Stimulated activated CD8-positive, alpha-beta memory T cell treated with anti-CD3 and anti-CD28 coated beads, Interleukin-4, amount 100 ng/mL, for 4 hours (primary cell): ENCODE measurements at places on chromosomes 2 and 18.
A peak's percentile ranks its signal among the peaks of the same experiment; 100 is the strongest.

- DNase-seq: no peak
Observed at GRCh38 chr2:161115205-161115604, 45.0 kb upstream of the TANK start.

- no peak for DNase-seq
Observed at GRCh38 chr2:12321886-12322285, 394.9 kb upstream of the TRIB2 start.

- DNase-seq: no peak
Observed at GRCh38 chr2:132677661-132678060, 7.7 kb upstream of the LYPD1 start.

DNA sequence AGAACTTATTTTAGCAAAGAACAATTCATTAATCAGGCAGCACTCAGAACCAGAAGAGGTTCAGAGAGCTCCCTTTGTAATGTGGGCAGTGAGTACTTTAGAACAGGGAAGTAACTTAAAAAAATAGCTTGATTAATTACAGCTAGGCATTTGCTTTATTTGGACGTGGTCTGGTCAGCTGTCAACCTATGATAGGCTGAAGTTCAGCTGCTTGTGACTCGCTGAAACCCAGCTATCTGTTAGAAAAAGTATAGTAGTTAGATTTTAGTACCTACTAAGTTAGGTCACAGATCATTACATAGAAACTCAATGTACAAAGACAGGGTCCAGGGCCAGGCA, 40.0 kb downstream of the PKDCC start:
- no peak for DNase-seq

GRCh38 chr2:202378001-202378400, 1.9 kb downstream of the BMPR2 start:
- no peak for DNase-seq

DNA sequence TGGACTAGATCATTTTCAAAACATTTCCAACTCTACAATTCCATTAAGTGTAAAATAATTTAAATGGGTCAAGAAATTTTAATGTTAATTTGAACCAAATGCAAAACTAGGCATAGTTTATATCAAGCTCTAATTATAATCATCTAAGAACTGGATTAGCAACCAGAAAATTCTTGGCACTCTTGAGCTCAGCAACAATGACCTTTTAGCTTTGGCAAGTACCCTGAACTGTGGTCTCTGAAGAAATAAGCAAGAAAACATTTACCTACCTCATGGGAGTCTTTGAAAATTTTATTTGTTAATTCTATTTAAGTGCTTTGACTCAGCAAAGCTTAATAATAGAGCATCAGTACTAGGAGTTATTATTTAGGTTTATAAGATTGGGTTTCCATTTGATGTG, 313.2 kb downstream of the SATB2 start:
- DNase-seq: no peak

DNA sequence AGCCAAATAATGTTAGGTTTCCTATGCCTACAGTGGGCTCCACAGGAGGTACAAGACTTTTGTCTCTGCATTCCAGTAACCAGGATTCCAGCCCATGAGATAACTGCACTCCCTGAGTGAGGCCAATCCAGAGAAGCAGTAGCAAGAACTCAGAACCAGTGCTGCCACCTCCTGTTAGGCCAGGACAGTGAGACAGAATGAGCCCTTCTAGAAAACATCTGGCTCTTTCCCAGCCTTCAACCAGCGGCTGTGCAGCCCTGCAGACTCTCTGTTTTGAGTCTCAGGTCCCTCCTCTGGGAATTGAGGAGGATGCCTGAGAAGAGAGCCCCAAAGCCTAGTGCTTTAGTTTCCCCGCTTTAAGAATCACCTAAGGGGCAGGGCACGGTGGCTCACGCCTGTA, 44.2 kb downstream of the ARID5A start:
- DNase-seq: no peak

- DNase-seq: no peak
Observed at GRCh38 chr18:79548986-79549637, 130.5 kb upstream of the CTDP1 start.

- no peak for DNase-seq
Observed at GRCh38 chr2:30871980-30872789, 64.9 kb upstream of the CAPN13 start.

GRCh38 chr2:168849610-168850009, 40.6 kb downstream of the SPC25 start:
- no peak for DNase-seq

GRCh38 chr2:143177096-143177786, 48.0 kb downstream of the ARHGAP15 start:
- DNase-seq: no peak

GRCh38 chr2:206083602-206084438, 2.2 kb downstream of the INO80D start:
- DNase-seq: no peak

GRCh38 chr2:158021226-158021625, 80.5 kb upstream of the UPP2 start:
- DNase-seq: no peak

DNA sequence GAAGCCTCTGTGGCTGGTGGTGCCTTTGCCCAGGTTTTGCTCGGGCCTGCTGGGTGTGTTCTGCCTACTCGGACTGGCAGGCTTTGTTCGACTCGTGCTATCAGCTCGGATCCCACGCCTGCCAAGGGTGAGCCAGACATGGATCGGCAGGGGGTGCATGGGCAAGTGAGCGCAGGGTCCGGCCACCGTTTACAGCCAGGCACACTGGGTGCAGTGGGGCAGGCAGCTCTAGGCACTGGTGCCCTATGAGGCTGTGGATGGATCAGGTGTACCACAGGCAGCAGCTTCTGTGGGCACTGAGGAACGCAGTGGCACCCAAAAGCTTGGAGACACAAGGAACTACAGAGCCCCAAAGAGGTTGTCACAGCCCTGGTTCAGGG, 25.6 kb downstream of the MARCHF7 start:
- DNase-seq: no peak

DNA sequence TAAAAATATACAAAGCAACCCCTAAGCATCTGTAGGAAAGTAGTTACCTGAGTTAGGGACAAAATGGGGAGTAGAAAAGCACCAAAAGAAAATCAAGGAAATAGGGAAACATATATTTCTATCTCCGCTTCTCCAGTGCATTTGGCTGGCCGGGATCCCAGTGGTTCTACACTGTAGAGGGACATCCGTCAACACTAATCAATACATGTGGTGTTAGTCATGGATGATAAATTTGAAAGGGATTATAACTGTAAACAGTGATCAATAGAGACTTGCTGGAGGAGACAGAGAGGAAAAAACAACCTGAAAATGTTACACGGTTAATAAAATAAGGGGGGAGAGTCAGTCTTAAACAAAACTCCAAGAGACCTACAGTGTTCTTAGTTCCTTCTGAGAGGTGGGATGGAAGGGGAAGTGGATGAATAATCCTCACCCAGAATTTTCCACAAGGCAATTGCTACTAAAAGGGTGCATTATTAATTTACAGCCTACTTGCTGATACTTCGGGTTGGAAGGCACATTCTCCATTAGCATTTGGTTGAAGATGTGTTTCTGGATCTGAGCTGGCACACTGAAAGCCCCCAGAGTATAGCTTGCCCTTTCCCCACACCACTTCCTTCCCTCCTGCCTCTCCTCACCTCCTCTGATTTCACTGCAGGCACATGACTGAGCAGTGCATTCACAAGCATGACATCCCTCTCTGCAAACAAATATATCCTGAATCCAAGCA, 530.0 kb downstream of the BCL11A start:
- DNase-seq: no peak

- DNase-seq: no peak
Observed at GRCh38 chr2:30225131-30225762, 6.1 kb upstream of the LBH start.

DNA sequence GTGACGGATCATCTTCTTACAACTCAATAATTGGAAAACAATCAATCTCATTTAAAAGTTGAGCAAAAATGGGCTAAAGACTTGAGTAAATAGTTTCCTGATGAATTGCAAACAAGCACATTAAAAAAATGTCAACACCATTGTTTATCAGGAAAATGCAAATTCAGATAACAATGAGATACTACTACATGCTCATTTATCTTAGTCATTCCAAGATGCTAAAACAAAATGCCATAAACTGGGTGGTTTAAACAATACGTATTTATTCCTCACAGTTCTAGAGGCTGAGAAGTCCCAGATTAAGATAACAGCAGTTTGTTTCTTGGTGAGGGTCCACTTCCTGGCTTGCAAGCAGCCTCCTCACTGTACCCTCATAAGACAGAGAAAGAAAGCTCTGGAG, 359.6 kb downstream of the NR4A2 start:
- DNase-seq: no peak

DNA sequence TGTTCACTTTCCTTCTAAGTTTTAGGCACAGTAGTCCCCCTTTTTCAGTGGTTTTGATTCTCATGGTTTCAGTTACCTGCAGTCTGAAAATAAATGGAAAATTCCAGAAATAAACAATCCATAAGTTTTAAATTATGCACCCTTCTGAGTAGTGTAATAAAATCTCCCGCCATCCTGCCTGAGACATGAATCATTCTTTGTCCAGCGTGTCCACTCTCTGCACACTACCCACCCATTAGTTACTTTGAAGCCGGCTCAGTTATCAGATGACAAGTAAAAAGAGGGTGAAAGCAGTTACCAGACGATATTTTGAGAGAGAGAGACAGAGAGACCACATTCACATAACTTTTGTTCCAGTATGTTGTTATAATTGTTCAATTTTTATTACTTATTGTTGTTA, 400.5 kb downstream of the TMX3 start:
- DNase-seq: no peak

- DNase-seq: no peak
Observed at GRCh38 chr2:46615986-46616485, 136.7 kb downstream of the TMEM247 start.

GRCh38 chr2:224569654-224570053, 15.5 kb downstream of the CUL3 start:
- no peak for DNase-seq

- no peak for DNase-seq
Observed at GRCh38 chr2:163934131-163934530, 198.3 kb upstream of the FIGN start.

GRCh38 chr2:3490191-3491170, 28.9 kb downstream of the ADI1 start:
- DNase-seq: no peak

GRCh38 chr2:234544659-234545611, 48.1 kb upstream of the ARL4C start:
- DNase-seq: peak; percentile 63

- DNase-seq: no peak
Observed at GRCh38 chr2:233165543-233165894, 86.0 kb upstream of the ATG16L1 start.

- DNase-seq: no peak
Observed at GRCh38 chr2:189179570-189179950, at the start of gene COL5A2. Gene COL5A2 (minus strand): TSS chr2:189179761. CDS start chr2:189179604, 157 bp downstream.

- DNase-seq: no peak
Observed at GRCh38 chr2:36193680-36194079, 161.9 kb upstream of the CRIM1 start.

GRCh38 chr2:109318949-109319342, 189.9 kb downstream of the SH3RF3 start:
- no peak for DNase-seq

- no peak for DNase-seq
Observed at GRCh38 chr2:96409081-96409819, 73.7 kb downstream of the NCAPH start.

DNA sequence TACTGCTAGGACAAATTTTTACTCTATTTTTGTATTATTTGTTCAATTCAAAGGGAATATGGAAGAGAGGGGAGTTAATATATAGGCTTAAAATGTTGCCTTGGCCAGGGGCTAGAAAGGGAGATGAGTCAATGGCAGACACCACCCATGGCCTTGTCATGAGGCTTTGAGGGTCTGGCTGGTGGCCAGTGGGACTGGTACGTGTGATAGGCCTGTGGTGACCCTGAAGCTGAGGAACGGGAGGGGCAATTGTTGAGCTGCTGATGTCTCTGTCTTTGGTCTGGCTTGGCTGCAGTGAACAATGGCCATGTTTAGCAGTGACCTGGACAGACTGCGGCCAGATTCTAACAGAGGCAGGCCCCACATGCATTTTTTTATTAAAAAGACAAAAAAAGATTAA, 18.5 kb downstream of the GKN1 start:
- no peak for DNase-seq

GRCh38 chr2:57100436-57100835, 916.6 kb downstream of the CCDC85A start:
- DNase-seq: no peak

GRCh38 chr18:2515908-2516625, 55.2 kb downstream of the METTL4 start:
- no peak for DNase-seq

- DNase-seq: no peak
Observed at GRCh38 chr18:5983488-5983887, 88.2 kb upstream of the TMEM200C start.

DNA sequence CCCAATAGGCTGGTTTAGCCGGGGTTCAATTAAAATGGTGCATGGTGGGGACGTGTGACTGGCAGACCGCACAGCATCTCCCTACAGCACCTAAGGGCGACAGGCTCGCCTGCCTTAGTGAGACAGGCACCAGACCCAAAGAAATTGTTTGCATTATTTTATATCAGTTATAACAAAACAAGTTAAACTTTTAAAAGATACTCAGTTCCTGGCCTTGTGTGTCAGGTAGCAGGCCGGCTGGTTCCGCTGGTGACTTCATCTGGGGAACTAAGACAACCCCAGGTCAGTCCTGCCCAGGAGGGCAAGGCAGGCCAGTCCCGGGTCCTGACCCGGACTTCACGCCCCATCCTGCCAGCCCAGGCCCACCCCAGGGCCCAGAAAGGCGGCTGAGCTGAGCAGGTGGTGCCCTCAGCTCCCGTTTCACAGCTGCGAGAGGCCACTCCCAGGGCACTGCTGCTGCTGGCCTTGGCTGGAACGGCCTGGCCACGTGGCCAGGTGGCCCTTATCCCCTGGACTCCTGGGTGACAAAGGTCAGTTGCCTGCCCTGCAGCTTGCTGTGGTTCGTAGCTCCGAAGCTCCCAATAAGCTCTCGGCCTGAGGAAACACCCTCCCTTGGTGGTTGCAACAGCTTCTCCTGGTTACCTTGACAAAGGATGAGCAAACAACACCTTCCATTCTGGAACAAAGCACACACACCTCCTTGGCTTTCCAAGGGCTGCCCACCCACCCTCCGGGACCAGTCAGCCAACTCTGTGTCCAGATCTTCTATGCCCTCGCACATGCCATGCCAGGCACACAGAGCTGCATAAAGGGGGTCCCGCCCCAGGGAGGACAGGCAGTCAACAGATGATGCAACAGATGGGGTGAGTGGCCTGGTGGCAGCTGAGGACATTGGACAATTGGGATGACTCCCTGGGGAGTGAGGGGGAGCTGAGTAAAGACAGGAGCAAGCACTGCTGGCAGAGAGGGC, 11.3 kb upstream of the AGXT start:
- no peak for DNase-seq

- DNase-seq: no peak
Observed at GRCh38 chr2:162086904-162087303, 12.9 kb upstream of the DPP4 start.

DNA sequence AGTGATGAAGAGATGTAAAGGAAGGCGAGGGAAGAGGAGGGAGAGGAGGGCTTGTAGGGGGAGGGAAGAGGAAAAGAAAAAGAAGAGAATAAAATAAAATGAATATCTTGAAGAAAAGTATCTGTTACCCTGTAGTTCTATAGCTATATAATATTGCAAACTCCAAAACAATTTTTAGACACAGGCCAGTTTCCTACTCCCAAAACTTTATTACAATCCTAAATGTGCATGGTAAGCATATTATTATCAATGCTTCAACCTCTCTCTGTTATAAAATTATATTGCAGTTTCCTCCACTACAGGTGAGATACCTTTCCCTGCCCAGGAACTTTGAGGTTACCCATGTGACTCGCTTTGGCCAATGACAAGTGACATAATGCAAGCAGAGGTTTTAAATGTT, 1351.6 kb upstream of the NRXN1 start:
- no peak for DNase-seq
